ENCODE measurements at places on chromosomes 13 and 19.

GRCh38 chr19:29325241-29325975, 112.5 kb upstream of the UQCRFS1 start:
- DNase-seq: no peak

DNA sequence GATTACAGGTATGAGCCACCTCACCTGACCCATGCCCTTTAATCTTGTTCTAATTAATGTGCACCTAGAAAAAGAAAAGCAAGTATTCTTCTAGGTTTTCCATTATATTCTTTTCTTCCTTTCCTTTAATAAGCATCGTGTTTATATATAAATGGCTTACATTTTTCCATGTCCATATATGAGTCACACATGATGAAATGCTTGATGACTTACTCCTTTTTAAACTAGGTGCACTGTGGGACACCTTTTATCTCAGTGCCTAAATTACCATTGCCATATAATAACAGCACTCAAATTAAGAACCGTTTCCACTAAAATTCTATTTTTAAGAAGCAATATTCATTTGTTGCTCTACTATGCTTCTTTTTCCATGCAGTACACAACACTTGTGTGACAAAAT, 363.3 kb downstream of the LIG4 start:
- no peak for DNase-seq

GRCh38 chr19:30158893-30159245, 213.3 kb upstream of the ZNF536 start:
- DNase-seq: no peak

- no peak for DNase-seq
Observed at GRCh38 chr13:84296401-84296800, 414.1 kb upstream of the SLITRK1 start.

DNA sequence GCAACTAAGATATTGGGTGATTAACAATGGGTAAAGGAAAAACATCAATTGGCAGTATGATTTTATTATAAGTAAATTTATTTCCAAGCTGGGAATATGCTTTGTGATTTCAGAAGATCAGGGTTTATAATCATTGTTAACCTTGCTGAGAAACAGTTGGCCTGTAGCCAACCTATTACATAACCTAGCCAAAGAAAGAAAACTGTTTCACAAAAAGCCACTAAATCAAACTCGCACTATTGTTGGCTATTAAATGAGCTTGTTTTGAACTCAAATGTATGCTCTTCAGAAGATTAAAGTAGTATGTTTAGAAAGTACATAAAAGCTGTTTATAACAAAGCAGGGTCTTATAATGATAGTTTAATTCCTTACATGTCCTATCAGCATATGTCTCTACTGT, 151.7 kb downstream of the LHFPL6 start:
- DNase-seq: no peak

DNA sequence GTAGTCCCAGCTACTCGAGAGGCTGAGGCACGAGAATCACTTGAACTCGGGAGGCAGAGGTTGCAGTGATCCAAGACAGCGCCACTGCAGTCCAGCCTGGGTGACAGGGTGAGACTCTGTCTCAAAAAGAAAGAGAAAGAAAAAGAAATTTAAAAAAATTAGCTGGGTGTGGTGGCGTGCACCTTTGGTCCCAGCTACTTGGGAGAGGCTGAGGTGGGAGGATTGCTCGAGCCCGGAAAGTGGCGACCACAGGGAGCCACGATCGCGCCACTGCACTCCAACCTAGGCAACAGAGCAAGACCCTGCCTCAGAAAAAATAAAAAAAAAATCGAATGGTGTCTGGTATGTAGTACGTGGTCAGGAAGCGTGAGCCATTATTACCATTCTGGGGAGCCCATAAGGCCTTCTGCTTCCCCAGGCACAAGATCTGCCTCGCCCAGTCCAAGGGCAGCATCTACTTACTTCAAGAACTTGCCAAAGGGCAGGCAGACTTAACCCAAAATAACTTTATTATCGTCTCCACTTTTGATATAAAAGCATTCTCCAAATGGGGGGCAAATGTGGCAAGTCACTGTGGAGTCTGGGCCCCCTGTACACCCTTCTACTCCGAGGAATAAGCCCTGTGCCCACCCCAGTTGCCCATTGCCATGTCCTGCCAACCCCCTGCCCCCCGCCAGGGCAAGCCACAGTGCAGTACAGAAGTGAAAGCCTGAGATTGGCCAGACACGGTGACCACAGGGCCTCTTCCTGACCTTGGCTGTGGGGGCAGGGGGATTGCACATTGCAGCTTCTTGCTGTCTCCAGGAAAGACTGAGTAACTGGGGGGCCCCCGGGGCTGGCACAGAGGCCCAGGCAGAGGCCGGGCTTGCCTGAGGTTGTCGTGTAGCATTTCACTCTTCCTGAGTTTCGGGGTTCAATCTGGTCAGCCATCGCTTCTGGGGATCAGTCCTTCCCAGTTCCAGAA, 12.6 kb downstream of the CCL25 start:
- DNase-seq: no peak

DNA sequence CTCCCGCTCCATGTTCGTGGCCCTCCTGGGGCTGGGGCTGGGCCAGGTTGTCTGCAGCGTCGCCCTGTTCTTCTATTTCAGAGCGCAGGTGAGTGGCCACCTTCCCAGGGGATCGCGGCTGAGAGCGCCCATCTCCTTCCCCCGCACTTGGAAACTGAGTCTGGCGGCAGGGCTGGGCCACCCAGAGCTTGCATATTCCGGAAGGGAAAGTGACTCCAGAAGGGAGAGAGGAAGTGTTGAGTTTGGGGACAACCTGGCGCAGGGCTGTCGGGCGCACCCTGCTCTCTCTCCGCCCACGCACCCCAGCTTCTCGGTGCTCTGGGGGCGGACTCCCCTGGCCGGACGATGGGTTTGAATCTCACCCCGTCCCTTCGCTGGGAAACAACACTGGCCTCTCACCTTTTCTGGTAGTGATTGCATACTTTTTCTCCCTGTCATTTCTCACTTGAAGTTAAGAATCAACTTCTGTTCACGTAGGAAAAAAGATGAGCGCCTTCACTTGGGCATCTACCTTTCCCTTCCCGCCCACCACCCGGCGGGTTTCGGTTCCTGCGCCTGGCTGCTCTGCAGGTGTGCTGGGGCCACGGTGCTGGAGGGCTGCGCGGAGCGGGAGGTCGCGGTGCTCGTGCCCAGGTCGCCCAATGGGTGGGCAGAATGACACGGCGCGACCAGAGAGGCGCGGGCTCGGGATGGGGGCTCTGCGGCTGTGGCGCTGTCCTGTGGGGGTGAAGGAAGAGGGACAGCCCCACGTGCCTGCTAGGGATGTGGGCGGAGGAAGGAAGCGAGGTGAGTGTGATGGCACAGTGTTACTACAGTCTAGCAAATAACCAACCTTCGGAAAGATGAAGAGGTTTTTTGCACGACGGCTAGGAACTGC, 721 bp downstream of the TNFSF11 start:
- DNase-seq: peak; percentile 25

GRCh38 chr13:89930861-89931260, 1416.6 kb upstream of the MIR17HG start:
- no peak for DNase-seq

GRCh38 chr13:110944121-110944967, 29.5 kb upstream of the ANKRD10 start:
- DNase-seq: no peak

- no peak for DNase-seq
Observed at GRCh38 chr13:74990992-74991391, 491.0 kb downstream of the TBC1D4 start.

DNA sequence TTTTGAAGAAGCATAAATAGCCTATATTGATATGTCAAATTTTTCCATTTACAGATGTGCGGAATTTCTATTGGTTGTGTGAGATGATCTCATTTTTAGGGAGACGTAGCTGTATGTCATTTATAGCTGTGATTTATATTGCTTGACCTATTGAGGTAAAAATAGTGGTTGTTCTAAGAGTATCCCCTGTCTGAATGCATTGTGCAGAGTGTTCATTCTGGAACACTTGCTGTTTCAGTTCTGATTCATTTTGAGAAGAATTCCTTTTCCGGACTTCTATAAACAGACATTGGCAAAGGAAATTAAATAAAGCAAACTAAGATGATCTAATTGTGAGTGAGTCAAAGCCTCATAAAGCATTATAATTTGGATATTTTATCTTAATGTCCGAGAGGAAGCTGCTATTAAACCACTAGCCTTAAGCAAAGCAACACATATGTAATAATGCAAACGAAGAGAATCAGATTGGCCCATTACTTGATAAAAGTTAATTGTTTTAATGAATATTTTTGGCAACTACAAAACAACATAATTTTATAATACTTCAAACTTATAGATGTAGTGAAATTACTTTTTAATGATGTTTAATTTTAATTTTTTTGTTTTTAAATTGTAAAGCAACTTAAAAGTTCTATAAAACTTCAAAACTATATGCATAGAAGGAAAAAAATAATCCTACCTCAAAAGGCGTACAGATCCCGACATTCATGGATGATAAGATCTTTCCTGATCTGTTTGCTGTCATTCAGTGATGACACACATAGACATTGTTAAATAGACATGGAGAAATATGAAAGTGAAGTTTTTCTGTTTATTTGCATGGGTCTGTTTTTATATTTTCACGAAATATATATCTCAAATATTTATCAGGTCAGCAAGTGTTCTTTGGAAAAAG, 942.6 kb upstream of the SLC10A2 start:
- DNase-seq: no peak

DNA sequence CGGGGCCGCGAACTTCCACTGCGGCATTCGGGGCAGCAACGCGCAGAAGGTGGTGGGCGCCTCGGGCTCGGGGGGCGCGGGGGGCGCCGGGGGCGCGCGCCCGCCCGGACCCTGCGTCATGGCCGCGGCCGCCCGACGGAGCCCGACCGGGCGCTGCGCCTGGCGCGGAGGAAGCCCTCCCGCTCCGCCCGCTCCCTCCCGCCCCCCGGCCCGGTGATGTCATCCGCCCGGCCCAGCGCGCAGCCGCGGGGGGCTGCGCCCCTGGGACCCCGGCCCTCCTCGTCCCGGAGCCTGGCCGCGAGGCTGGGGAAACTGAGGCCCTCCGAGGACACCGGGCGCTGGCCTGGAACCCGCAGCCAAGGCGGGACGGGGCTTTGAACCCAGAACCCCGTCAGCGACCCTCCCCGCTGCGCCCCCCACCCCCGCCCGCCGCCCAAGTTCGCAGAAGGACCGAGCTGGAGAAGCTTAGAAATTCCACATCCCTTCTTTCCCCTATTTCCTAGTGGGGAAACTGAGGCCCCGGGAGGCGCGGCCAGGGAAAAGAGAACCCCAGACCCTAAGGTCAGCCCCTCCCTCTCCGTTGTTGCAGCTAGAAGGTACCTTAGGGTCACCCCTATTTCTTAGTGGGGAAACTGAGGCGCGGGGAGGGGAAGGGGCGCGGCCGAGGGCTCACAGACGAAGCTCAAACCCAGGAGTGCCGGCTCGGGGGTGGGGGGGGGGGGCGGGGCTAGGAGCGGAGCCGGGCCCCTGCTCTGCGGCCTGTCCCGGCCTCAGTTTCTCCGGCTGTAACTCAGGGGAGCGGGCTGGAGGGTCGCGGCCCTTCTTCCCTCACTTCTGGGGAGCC, at the start of gene SHC2:
TSS of gene SHC2 (minus strand) at position 157 of the 844 bp plus-strand sequence. CDS start at position 120, 37 bp downstream.
- DNase-seq: no peak

DNA sequence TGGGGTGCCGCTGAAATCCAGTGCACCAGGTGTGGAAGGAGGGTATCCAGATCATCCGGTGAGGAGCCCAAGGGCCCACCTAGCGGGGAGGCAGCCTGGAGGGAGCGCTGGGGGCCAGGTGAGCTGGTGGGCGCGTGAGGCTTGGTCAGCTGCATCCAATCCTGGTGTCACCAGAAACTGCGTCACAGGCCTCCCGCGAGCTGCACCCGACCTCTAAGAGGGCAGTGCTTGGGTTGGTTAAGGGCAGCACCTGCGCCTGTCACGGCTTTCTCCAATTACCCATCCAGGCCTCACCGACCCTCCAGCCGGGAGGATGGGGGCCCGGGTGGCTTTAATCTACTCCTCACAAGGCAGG, 284 bp downstream of the RNF17 start:
- DNase-seq: no peak

GRCh38 chr13:99027661-99028425, 50.0 kb upstream of the DOCK9 start:
- no peak for DNase-seq

DNA sequence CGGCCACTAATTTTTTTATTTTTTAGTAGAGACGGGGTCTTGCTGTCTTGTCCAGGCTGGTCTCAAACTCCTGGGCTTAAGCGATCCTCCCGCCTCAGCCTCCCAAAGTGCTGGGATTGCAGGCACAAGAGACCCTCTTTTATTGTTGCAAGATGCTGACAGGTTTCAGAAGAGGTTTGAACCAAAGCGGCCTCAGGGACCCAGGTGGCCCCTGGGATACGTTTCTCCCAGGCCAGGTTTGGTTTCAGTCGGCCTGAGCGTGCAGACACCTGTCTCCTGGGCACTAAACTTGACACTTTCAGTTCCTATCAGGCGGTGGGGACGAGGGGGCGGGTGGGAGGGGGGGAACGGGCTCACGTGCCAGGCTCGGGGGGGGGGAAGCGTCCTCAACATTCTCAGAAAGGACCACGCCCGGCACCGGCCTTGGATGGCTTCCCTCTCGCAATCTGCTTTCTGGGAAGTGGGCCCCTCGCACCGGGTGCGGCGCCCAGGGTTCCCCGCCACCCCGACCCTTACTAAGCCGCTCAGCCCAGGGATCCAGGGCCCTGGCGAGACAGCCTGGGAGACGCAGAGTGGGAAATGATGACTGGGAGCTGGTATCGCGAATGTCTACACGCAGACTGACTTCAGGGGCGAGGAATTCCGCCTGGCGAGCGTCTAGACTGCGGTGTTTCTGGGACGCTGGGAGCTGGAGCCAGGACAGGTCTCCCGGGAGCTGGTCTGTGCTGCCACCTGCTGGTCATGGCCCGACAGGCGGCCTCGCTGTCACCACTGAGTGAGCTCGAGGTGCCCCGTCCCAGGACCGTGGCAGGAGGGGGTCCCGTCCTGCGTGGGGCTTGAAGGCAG, 91.6 kb downstream of the GNG7 start:
- peak; percentile 92 for DNase-seq

DNA sequence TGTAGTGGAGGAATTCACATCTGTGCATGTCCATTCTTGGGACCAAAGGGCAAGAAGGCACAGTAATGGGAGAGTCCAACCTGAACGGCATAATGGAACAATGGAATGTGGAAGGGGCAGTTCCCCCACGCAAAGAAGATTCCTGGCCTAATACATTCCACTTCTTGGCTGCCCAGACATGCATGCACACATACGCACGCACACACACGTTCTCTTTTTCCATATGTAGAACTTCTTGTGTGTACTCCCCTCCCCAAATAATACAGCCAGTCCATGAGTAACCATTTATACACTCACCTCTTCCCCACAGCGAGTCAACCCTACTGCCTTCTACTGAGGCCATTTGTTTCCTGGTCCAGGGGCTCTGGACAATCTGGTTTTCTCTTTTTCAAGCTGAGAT, 6.0 kb upstream of the STK24 start:
- DNase-seq: no peak

DNA sequence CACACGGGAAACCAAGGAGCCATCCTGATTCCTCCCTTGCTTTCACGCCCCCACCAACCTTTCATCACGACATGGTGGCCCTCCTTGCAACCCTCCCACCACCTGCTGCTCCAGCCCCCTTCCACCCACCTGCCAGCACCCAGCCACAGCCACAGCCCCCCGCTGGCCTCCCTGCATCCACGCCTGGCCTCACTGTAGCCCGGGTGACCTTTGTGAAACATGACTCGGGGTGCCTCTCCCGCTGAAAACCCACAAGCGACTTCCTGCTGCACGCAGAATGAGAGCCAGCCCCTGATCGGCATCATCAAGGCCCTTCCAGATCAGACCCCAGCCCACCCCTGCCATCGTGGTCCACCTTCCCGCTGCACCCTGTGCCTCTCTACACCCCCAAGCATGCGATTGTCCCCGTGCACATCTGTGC, 14.9 kb downstream of the POP4 start:
- DNase-seq: no peak
